ENCODE measurements at places on chromosomes 4 and X.
A peak's percentile ranks its signal among the peaks of the same experiment; 100 is the strongest.

- no peak for DNase-seq
Measured at GRCh38 chrX:149259241-149259640, 245.9 kb downstream of the IDS start.

DNA sequence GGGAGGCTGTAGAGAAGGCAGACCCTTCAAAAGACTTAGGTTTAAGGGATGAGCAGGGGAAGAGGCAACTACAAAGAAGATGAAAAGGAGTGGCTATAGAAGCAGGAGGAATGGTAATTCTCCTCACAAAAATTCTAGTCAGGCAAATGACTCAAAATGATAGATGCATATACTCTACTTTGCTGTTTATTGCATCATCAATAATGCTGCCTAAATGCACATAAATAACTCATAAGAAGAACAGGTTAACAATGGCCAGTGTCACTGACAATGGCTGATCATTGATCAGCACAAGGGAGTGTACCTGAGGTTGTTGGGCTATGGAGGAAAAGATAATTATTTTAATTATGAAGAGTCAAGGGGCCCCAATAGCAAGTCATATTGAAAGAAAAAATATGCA, 184.7 kb upstream of the ETNPPL start:
- DNase-seq: no peak

DNA sequence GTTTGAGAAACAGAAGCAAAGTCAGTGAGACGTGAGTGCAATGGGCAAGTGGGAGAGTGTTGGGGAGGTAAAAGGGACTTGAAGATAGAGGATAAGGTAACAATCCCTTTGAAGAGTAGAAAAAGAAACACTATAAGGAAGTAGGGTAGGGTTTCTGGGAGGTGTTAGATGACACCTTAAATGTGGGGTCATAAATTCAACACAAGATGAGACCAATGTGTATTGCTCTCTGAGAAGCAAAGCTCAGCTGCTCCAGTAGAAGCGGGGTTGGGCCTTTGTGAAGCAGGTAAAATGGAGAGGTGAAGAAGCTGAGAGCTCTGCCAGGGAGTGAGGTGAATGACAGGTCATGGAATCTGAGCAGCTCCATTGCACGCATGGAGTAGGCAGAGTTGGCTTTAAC, 85.3 kb downstream of the REELD1 start:
- no peak for DNase-seq

DNA sequence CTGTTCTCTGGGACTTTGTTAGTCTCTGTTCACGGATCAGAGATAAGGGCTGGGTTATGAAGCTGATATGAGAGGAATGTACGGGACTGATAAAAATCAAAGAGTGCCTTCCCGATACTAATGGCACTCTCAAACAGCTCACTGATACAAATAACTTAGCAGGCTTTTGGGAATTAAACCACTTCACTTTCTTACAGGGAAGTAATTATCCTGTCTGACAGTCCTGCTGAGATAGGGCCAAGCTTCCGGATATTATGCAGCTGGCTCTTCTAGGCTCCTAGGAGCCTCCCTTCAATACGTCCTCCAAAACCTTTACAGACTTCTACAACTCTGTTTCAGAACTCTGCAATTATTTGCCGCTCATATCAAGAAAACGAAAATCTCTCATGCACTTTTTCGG, 418.0 kb downstream of the NLGN4X start:
- DNase-seq: no peak

DNA sequence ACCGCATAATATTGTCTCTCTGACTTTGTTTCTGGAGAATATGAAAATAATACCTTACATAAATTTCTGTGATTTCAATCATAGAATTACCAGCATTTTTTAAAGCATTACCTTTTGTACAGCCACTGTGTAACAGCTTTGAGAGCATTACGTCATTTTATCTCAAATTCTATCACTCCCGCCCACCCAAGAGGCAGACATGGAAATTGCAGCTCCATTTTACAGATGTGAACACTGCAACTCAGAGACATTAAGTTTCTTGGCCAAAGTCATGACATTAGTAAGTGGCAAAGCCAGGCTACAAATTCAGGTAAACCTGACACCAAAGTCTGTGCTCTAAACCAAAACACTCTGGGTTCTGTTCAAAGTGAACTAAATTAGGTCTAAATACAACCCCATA, 33.6 kb upstream of the KDR start:
- no peak for DNase-seq

DNA sequence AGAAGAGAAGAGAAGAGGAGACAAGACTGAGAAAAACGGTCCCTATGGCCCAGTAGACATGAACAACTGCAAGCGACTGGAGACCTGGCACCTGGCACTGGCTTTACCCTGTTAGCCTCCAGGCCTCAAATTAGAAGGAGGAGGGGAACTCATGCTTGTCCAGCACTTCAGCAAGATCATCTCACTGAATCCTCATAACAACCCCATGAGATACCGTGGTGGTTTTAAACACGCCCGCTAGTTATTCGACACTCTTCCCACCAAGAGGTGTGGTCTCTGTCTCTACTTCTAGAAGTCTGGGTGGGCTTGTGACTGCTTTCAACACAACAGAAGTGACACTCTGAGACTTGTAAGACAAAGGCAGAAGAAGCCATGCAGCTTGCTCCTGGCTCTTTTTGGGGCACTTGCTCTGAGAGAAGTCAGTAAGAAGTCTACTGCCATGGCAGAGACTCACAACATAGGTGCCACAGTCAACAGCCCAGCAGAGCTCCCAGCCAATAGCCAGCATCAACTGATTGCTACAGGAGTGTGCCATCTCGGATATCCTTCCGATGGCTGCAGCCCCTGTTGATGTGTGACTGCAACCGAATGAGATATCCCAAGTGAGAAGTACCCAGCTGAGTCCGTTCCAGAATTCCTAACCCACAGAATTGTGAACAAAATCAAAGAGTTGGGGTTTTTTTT, 34.0 kb upstream of the BCOR start:
- DNase-seq: no peak

GRCh38 chrX:136146614-136147314, 569 bp upstream of the FHL1 start:
- peak; percentile 80 for DNase-seq

Data from NCI-H82 (cell line).